ENCODE measurements at places on chromosomes 2 and 18. TPM values are rescaled to one million over a fixed set of nuclear protein-coding genes. Genes with fewer than 3 reads are reported as not detected.

Gene RSAD2
- total RNA-seq = 0.15 TPM

Gene LRRC30
- total RNA-seq = not detected

Gene PPM1B
- 31.7 TPM for total RNA-seq

Gene EMILIN1
- total RNA-seq = not detected

Gene TUBA4B
- 0.26 TPM for total RNA-seq

Gene STARD6
- not detected for total RNA-seq

Gene NTSR2
- total RNA-seq = not detected

Gene SLC9A4
- not detected for total RNA-seq

Gene LGALSL
- 14.5 TPM for total RNA-seq

Gene SERPINB10
- total RNA-seq = 0.22 TPM

Gene CDH2
- total RNA-seq = 48.7 TPM

Gene PDCD1
- total RNA-seq = not detected

Gene ANKRD30B
- total RNA-seq = not detected

Gene SP100
- total RNA-seq = 28.5 TPM

Gene SRBD1
- total RNA-seq = 10.0 TPM
